Daoy (cell line): ENCODE measurements at places on chromosomes 2 and 18. TPM values are rescaled to one million over a fixed set of nuclear protein-coding genes. Genes with fewer than 3 reads are reported as not detected.
A peak's percentile ranks its signal among the peaks of the same experiment; 100 is the strongest.

The ANKRD62 gene
- not detected in 2 replicates for total RNA-seq

The RFTN2 gene
- total RNA-seq, result 0.24 TPM in 1 of 2 replicates, not detected in the other

GRCh38 chr18:76524900-76525698 is 30.1 kb upstream of the ZNF516 start:
- peak; percentile 59 for DNase-seq

DNA sequence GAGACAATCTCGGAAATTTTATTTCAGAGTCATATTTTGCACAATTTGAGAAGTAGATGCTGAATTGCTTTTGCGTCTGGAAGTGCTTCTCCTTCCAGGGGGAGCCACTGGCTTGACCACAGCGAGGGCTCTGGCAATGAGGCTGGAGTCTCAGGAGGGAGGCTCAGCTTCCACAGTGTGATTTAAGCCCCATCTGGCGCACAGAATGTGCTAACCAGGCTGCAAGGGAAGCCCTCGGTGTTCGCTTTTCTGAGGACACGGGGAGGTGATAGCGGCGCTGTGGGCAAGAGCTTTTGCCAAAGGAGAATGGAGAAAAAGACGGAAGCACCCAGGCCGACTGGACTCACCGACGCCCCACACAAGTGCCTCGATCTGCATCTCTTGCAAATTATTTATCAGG is 52.4 kb downstream of the ADI1 start:
- DNase-seq, result no peak

DNA sequence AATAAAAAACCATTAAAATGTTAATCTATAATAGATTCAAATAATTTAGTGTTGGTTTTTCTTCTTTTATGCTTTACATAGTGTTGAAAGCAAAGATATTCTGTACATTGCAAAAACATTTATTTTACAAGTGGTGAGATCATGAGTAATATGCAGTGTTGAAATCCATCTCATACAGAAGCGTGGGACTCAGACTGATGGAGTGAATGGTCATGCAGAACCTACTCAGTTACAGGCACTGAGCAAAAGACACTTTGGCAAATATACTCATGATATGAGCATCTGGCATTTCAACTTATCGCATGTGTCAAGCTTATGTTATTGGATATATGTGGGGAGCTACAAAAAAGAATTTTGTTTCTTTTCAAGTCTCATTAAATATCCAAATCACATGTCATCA is 620.2 kb upstream of the NETO1 start:
- DNase-seq, result no peak

DNA sequence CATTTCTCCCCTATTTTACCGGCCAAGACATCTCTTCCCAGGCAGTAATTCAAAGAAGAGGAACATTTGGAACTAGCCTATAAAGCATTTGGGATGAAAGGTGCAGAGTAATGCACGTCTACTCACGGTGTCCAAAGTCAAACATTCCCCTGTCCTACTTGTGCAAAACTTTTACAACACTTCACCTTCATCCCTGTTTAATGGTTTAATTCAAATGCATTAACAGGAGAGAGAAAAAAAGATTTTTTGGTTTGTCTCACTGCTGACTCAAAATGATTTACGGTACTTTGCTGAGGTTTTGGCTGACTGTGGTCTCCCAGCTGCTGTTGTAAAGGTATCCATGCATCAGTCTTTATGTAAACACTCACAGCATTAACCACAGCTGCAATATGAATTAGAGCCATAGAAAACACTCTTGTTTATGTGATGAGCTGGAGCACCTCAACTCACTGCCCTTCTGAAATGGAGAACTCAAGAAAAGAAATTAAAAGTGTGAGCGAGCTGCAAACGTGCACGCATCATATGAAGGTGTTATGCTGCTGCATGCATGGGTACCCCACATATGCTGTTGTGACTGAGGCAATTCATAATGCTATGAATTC is 220.5 kb downstream of the PIEZO2 start:
- DNase-seq, result peak; percentile 75

DNA sequence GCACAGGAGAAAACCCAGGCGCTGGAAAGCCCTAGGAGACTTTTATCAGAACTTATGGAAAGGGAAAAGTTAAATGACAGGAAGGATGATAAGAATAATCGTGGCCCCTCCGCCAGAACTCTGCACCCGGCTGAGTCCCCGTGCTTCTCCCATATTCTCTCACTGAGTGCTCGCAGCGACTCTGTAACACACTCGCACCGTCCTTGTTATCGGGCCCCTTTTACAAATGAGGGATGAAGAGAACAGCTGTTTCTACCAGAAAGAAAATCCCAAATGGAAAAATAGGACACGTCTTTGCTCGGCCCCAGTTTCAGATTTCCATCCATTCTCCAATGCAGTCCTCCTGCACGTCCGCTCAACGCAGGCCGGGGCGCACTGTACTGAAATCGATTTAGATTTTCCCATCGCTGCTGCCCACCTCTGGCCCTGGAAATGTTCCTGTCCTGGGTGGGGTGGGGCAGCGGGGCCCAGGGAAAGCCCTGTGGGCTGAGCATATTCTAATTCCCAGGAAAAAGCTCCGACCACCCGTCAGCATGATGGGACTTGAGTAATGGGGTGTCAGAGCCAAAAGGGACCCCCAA is 66.4 kb downstream of the KCNF1 start:
- no peak for DNase-seq
